ENCODE measurements at places on chromosomes 16 and 17.

GRCh38 chr16:73976644-73977043 lies 320.0 kb upstream of the PSMD7 start:
- DNase-seq: no peak

DNA sequence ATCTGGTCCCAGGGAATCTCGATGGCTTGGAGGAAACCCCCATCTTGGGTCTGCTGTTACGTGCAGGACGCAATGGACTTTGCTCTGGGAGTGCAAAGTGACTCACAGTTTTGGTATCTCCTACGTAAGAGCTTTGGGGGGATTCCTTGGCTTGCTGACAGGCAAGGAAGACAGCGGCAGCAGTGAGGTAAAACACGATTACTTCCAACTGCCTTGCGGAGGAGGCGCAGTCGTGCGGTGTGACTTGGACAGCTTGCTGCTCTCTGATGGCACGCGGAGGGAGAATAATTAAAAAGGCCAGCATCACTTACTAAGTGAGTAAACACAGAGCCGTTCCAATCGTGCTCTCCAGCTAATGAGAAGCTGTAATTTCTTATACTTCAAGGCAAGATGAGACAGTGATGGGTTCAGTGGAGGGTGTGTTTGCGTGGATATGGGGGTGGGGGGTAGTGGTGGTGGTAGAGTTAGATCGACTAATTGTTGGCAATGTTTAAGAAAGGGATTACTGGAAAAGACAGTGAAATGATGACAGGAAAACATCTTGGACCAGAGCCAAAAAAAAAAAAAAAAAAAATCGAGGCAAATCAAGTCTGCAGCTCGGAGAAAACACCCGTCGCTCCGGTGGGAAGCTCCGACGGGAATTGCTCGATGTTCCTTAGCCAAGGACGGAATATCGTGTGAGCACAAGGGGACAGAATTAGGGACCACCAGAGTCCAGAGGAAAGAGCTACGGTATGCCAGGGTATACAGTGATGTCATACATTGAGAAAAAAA lies 184.8 kb upstream of the ZFHX3 start:
- DNase-seq: no peak

DNA sequence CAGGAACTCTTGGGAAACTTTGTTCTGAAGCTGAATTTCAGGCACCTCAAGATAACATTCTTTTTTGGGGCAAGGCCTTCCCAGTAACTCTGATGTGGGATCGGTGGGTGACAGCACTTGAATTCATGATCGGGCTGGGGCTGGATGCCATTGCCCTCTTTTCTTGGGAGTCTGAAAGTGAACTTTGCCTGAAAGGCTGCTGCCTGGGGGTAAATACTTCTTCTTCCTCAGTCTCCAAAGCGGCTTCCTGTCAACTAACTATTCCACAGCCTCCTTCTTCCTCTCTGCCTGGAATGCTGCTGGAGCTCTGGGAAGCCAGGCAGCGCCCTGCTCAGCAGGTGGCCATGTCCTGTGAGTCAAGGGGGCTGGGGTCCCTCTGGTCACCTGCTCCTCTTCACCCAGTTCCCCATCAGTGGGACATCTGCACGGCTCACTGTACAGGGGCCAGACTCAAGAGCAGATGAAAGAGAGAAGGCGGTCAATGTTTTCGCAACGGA lies 79.5 kb downstream of the WIPI1 start:
- no peak for DNase-seq

DNA sequence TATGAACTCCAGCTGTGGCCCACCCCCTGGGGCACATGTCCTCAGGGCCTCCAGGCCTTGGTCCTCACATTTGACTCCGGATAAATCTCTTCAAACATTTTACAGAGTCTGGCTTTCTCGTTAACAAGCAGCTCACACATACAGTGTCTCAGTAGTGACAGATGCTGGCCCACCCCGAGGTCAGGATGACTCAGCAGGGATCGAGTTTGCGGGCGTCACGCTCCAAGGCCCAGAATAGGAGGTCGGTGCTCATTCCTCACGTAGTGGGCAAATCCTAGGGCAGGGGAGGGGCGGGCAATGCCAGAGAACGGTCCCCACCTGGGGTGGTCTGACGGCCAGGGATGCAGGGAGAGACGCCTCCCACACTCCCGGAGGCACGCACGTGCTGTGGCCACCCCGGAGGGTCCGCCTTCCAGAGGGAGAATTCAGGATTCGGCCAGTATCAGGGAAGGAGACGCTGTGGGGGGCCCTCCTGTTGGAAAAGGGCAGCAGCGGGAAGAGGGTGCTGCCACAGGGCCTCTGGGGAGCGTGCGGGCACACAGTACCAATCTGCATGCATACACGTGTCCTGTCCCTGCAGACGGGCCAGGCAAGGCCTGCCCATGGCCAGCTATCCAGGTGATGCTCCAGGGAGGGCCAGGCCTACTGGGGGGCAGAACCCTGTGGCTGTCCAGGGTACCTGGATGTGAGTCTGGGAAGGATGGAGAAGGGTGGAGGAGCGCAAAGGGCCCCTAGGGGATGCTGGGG lies 8.6 kb downstream of the SLC7A5 start:
- DNase-seq: no peak

Data from activated effector memory CD4-positive, alpha-beta T cell treated with Interleukin-2 at 50 U/mL for 16 hours (primary cell).